ENCODE measurements at places on chromosomes 13 and 19.

GRCh38 chr13:90237852-90238251, 1109.6 kb upstream of the MIR17HG start:
- DNase-seq: no peak

- DNase-seq: no peak
These were observed 15.0 kb upstream of the MIER2 start for GRCh38 chr19:359653-359925.

GRCh38 chr13:28494778-28495537, at the start of gene FLT1:
TSS of gene FLT1 (minus strand) at chr13:28495128. CDS start at chr13:28494843, 285 bp downstream.
- DNase-seq: peak; percentile 84

DNA sequence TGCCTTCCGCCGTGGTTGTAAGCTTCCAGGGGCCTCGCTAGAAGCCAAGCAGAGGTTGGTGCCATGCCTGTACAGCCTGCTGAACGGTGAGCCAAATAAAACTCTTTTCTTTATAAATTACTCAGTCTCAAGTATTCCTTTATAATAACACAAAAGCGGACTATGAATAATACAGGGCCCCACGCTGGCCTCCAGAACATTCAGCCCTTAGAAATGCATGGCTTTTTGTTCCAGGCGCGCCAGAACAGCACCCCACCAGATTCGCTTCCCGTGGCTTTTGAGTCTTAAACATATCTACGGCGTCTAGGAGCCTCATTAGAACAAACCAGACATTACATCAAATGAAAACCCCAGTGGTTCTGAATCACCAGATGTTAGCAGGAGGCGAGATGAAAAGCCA, 75.1 kb downstream of the SLC15A1 start:
- no peak for DNase-seq

GRCh38 chr13:74066937-74067336, 67.3 kb downstream of the KLF12 start:
- no peak for DNase-seq

GRCh38 chr13:28541966-28542365, 47.0 kb upstream of the FLT1 start:
- no peak for DNase-seq

GRCh38 chr19:35509018-35509652, 4.3 kb downstream of the DMKN start:
- DNase-seq: peak; percentile 60

GRCh38 chr13:67238277-67238859, 8.2 kb upstream of the PCDH9 start:
- DNase-seq: no peak

DNA sequence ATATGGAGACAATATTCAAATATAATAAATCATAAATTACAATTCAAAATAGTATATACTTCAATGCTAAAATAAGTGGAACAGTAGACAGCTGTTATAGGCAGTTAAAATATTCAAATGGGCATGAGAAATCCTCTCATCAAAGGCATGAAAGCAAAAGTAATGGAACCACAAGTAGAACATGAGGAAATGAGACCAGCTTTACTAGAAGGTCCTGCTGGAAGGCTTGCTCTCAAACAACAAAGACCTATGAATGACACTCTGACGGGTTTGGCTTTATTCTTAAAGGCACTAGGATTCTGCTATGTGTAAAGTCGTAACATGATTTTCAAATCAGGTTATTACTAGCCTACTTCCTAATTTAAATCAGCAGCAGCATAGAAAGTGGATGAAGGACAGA, 148.1 kb downstream of the VWA8 start:
- DNase-seq: no peak

GRCh38 chr13:40874138-40874779, 84.8 kb downstream of the SLC25A15 start:
- no peak for DNase-seq

DNA sequence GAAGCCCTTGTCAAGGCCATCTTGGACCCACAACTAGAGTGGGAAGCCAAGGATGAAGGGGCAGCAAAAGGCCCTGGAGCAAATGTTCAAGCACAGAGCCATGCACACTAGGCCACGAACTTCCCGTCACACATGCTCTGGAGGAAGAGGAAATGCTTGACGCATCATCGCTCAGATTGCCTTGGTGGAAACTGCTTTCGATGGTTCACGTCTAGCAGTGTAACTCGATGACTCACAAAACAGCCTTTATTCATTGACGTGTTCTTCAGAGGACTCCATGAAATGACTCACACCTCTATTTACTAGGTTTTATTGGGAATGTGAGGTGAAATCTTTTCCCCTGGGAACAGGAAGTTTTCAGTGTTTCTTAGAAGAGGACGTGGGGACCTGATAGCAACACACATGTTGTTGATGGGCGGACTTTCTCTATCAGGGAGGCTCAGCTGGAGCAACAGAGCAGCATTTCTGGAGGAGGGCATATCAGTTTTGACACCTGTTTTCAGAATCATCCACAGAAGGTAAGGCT, 79.8 kb upstream of the FLT1 start:
- no peak for DNase-seq

- peak; percentile 90 for DNase-seq
These were observed 12.4 kb downstream of the TMEM143 start for GRCh38 chr19:48351341-48351752.

- no peak for DNase-seq
These were observed 20.9 kb downstream of the TECR start for GRCh38 chr19:14550201-14550754.

GRCh38 chr19:42252365-42253244, 2.3 kb downstream of the ERF start:
- no peak for DNase-seq

- DNase-seq: no peak
These were observed 155.0 kb downstream of the POSTN start for GRCh38 chr13:37443538-37443937.

DNA sequence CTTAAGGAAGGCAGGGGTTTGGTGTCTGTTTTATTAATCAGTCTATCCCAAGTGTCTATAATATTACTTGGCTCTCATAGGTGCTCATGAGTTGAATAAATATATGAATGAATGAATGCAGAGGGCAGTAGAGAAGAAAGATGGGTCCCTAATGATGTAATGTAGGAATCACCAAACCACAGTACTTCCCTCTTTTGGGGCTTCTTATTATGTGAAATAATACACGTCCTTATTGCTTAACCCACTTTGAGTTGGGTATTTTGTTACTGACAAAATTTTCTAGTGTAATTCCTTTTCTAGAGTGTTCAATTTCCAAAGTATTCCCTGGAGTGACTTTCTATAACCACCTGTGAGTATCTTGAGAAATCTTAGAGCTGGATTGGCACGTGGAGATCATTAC, 13.2 kb downstream of the KLK5 start:
- no peak for DNase-seq

- DNase-seq: peak; percentile 82
These were observed 8.2 kb upstream of the ZNF527 start for GRCh38 chr19:37362733-37363132.

DNA sequence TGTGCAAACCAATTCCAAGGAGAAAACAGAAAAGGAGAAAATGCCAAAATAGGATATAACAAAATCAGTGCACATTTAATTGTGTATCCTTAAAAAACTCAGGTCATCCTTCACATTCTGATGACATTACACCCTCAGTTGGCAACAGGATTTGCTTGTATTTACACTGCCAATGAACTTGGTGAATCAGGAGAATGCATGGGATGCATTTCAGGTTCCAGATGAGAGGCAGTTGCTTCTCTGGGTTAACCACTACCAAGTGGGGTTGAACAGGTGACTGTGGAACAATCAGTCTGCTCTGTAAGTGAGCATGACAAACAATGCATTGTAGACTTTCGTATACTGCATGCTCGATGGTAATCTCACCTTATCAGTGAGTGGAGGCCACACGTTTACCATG, 79.1 kb downstream of the STARD13 start:
- DNase-seq: no peak

DNA sequence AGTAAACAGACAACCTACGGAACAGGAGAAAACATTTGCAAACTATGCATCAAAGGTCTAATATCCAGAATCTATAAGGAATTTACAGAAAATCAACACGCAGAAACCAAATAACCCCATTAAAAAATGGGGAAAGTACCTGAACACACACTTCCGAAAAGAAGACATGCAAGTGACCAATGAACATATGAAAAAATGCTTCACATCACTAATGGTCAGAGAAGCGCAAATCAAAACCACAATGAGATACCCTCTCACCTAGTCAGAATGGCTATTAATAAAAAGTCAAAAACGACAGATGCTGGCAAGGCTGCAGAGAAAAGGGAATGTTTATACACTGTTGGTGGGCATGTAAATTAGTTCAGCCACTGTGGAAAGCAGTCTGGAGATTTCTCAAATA, 29.5 kb downstream of the SLC25A15 start:
- no peak for DNase-seq

GRCh38 chr13:23392313-23392712, 41.2 kb downstream of the SACS start:
- no peak for DNase-seq

DNA sequence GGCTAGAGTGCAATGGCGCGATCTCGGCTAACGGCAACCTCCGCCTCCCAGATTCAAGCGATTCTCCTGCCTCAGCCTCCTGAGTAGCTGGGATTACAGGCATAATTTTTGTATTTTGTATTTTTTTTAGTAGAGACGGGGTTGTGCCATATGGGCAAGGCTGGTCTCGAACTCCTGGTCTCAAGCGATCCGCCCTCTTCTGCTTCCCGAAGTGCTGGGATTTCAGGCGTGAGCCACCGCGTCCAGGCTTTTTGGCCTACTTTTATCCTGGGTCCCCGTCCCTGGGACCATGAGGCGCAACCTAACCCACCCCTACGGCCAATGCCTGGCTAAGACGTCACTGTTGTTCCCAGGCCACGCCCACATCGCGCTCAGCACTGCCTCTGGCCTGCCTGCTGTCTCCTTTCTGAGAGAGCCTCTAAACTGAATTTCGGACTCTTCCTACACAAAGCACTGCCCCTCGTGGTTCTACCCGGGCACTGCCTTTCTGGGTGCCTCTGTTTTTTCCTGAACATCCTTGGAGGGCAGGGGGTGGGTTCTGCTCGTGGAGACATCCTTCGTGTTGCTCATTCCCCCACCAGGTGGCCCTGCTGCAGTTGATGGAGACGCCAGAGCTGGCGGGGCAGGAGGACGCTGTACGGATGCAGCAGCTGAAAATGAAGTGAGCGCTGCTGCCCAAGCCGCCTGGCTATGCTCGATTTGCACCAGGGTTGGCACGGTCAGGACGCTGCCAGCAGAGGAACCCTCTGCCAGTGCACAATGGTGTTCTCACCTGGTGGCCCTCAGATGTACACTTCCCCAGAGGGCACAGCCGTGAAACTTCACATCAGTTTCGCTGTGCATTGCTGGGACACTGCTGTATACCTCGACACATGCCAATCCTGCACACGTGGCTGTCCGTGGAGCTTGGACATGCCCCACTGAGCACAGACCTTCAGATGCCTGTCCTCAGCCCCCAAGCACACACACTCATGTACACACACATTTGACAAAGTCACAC, 2.0 kb downstream of the REX1BD start:
- peak; percentile 98 for DNase-seq

DNA sequence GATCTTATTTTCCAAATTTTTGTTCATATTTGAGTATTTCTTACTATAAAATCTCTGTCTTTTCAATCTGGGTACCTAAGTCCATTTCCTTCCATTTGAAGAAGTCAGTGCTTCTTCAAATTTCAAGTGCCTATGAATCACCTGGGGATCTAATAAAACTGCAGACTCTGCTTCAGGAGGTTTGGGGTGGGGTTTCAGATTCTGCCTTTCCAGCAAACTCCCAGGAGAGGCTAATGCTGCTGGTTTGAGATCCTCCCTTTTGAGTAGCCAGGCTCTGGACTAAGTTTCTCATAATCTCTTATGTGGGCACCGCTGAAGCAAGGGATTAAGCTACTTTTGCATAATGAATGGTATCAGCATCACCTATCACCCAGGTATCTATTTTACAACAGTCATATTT, 242.4 kb downstream of the RGCC start:
- no peak for DNase-seq

- DNase-seq: no peak
These were observed 83.2 kb downstream of the NBEA start for GRCh38 chr13:35025314-35025713.

DNA sequence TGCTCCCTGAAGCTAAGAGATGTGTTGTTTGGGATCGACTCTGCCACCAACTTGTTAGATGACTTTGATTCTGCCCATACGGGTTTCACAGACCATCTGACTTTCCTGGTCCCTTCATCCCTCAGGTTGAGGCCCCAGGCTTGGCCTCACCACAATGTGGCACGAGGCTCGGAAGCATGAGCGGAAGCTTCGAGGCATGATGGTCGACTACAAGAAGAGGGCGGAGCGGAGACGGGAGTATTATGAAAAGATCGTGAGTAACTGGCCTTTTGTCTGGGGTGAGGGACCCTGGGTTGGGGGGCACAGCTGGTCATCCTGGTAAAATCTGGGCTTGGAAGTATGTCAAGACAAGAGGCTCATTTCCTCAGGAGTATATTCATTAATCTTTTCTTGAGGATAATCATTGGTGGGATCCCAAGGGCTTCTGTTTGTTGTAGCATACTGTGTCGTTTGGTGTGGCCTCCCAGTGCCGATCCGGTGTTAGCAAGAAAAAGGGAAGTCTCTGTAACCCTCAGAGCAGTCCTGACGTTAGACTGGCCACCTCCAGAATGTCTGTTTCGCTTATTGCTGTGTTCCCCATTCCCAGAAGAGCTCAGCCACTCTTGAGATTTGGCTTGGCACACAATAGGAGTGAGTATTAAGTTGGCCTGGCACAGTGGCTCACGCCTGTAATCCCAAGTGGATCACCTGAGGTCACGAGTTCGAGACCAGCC, 1.4 kb downstream of the CLASRP start:
- no peak for DNase-seq

DNA sequence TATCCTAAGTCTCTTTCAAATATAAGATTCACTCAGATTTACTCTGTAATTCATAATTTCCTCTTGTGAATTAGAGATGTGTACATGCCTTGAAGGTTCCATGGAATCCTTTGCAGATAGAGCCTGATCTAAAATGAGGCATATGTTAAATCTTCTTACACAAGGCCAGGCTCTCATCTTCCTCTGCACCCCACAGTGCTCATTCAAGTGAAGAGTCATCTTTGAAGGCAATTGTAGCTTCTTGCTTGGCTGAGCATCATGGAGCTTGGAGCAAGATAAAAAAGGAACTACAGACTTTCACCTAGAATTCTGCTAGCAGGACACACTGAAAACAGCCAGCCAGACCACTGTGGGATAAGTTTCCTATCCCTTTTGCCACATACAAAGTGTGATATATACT, 566.4 kb downstream of the PCDH9 start:
- no peak for DNase-seq

DNA sequence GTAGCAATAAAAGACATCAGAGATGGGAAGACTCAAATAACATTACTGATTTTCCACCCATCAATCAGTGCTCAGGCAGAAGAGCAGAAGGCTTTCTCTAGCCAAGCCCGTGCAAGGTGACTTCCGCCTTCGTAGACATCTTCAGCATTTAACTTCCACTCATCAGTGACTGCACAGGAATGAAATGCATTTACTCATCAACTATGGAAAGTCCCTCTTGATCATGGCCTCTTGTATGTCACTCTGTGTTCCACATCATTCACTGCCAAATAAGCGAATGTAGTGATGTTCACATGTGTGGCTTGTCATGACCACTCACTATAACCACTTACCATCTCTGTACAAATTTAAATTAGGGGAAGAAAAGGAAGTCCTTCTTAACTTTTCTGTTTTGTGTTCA, 49.4 kb downstream of the SACS start:
- DNase-seq: no peak

GRCh38 chr19:39403331-39404312, 3.0 kb upstream of the ZFP36 start:
- peak; percentile 75 for DNase-seq

- no peak for DNase-seq
These were observed 173.4 kb upstream of the SGCG start for GRCh38 chr13:23007426-23007825.

- DNase-seq: no peak
These were observed 41.0 kb downstream of the RASL11A start for GRCh38 chr13:27311518-27312210.
